Endothelial cell (in vitro differentiated cells): ENCODE measurements at places on chromosomes 3 and 15. TPM values are rescaled to one million over a fixed set of nuclear protein-coding genes. Genes with fewer than 3 reads are reported as not detected.

DNA sequence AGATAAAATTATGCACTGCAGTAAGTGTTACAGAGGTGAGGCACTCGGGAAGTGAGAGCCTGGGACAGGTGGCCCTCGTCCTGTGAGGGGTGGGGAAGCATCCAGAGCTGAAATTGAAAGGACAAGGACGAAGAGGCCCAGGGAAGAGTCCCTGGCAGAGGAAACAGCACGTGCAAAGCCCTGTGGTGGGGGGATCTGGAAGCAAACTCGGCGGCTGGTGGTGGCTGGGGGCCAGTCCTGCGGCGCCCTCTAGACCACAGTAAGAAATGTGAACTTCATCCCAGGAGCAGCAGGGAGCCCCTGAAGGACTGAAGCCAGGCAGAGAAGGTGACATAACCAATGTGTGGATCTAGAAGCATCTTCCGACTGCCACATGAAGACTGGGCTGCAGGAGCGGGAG lies 42.8 kb downstream of the GRIP2 start:
- no peak for DNase-seq
- no peak overlapping the region for H3K27ac ChIP-seq
- H3K4me3 ChIP-seq, result no peak overlapping the region

- peaks cover 37% of the 10 kb centered on the region for H3K4me1 ChIP-seq
- H3K27me3 ChIP-seq, result peaks cover 7% of the 10 kb centered on the region
- H3K36me3 ChIP-seq, result peaks cover 14% of the 10 kb centered on the region
- peak overlapping the region; percentile 96 for H3K27ac ChIP-seq
- no peak overlapping the region for H3K4me3 ChIP-seq
Observed at GRCh38 chr15:85527895-85528294, 147.5 kb downstream of the AKAP13 start.

DNA sequence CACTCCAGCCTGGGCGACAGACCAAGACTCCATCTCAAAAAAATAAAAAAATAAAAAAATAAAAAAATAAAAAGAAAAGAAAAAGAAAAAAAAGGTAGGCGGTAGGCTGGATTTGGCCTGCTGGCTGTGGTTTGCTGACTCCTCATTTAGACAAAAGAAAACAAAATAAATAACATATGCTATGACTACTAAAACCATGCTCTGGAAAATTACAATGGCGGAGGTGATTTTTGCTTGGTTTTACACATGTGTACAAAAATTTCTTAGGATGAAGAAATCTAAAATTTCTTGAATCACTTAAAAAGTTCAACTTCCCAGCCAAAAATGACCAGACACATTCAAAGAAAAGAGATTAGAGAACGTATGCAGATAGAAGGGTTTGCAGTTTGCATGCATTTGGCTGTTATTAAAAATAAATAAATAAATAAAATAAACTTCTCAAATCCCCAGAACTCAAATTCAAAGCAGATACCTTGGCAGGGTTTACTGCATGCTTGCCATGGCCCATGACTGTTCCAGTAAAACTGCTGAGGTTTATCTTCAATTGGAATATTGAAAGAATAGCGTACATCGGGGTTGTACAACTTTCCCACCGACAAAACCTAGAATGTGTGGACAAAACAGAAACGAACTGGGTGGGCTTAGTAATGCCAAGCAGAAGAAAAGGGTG lies 65.9 kb downstream of the ADAMTS9 start:
- peaks cover 9% of the 10 kb centered on the region for H3K27me3 ChIP-seq
- peaks cover 79% of the 10 kb centered on the region for H3K36me3 ChIP-seq
- no peak for DNase-seq
- peaks cover 50% of the 10 kb centered on the region for H3K4me1 ChIP-seq

DNA sequence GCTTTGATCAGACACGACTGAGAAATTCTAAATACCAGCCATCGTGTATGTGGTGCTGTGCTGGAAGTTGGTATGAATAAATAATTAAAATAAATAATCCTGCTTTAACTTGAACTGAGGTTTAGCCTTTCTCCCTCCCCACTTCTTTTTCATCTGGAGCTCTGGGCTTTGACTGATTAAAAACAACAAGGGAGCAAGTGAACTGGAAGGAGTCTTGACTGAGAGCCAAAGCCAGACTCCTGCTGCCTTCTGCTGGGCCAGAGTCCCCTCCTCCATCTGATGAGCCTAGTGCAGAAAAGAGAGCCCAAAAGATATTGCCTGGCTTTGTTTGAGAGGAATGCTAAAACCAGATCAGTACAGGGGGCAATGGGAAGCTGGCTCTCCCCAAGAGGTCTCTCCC lies 96.0 kb downstream of the CCNL1 start:
- no peaks in the 10 kb centered on the region for H3K4me1 ChIP-seq
- no peak for DNase-seq
- no peak overlapping the region for H3K4me3 ChIP-seq
- H3K36me3 ChIP-seq, result no peaks in the 10 kb centered on the region
- H3K27me3 ChIP-seq, result peaks cover 1% of the 10 kb centered on the region

DNA sequence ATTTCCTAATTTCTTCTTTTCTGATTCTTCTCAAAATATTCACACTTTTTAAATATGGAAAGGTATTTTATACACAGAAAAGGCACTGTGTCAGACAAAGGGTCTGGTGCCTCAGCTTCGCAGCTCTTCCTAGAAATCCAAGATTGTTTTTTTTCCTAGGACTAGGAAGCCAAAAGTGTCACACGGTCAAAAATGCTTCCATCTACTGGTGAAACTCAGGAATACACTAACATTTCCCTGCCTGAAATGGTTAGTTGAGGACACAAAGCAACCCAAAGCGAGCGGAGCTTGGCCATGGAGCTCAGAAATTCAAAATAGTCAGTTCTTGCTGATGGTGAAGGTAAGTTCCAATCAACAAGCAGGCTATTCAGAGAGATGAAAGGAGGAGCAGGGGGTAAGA lies 426.5 kb upstream of the RASGRP1 start:
- no peaks in the 10 kb centered on the region for H3K4me1 ChIP-seq
- peaks cover 2% of the 10 kb centered on the region for H3K27me3 ChIP-seq
- H3K36me3 ChIP-seq, result no peaks in the 10 kb centered on the region
- DNase-seq, result peak; percentile 10
- no peak overlapping the region for H3K27ac ChIP-seq

DNA sequence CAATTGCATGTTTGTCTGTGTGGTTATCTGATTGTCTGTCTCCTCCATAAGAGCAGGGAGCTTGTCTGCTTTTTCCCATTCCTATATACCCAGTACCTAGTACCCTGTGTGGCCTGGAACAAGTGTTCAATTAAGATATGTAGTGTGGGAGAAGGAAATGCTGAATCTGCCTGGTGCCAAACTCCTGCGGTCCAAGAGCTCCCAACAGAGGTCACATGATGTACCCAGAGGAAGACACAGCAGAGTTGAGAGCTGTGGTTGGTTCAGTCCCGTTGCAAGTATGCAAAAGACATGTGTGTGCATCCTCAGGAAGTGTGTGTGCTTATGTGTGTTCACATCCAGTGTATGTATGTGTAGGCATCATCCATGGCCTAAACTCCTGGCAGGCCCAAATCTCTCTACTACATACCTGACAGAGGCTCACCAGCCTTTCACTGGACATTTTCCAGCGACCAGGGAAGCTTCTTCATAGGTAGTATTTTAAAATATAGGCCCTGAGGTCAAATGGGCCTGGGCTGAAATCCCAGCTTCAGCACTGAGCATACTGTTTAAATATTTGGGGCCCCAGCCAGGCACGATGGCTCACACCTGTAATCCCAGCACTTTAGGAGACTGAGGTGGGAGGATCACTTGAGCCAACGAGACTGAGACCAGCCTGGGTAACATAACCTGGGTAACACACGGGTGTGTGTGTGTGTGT lies 34.0 kb upstream of the ITGA11 start:
- H3K4me3 ChIP-seq, result no peak overlapping the region
- peaks cover 2% of the 10 kb centered on the region for H3K27me3 ChIP-seq
- no peaks in the 10 kb centered on the region for H3K36me3 ChIP-seq
- no peaks in the 10 kb centered on the region for H3K4me1 ChIP-seq

DNA sequence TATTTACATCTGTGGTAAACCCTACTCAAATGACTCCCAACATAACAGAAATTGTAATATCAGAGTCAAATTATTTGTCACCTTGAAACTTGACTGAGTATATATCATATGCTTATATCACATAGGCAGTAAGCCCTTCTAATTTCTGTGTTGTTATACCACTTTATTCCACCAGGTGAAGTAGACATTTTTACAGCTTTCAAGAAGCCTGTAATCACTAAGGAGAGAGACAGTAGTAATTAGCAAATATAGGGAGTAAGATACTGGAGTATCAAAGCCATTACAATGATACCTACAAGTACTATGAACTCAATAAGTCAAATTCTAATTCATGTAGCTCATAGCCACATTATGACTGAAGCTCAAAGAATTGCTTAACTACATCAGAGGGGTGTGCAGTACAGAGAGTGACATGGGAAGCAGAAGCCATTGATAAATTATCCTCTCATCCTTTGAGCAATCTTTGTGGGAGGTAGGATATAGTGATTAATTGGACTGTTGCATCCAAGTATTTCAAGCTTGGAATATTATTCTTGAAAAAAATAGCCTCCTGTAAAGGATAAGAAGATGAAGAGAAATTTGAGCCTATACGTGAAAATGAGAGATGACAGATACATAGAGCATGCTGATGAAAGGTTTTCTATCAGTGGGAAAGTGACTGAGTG lies 1005.9 kb downstream of the ZPLD1 start:
- H3K27me3 ChIP-seq, result no peaks in the 10 kb centered on the region
- H3K4me1 ChIP-seq, result no peaks in the 10 kb centered on the region
- H3K27ac ChIP-seq, result no peak overlapping the region
- no peak for DNase-seq
- H3K4me3 ChIP-seq, result no peak overlapping the region
- peaks cover 6% of the 10 kb centered on the region for H3K36me3 ChIP-seq

DNA sequence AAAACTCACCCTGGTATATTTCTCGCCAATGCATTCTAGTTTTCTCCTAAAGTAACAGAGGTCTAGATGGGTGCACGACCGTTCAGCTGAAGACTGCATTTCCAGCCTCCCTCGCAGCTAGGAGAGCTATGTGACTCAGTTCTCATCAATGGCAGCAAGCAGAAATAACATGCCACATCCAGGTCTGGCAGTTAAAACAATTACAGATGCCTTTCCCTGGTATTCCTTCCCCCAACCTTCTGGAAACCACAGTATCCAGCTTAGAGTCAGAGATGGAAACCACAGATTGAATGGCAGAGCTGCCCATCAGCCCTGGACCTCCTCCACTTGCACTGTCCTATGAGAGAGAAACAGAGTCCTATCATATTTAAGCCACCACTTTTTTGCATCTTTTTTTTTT lies 4.8 kb downstream of the HAPLN3 start:
- peaks cover 3% of the 10 kb centered on the region for H3K36me3 ChIP-seq
- H3K4me3 ChIP-seq, result no peak overlapping the region
- H3K27me3 ChIP-seq, result peaks cover 1% of the 10 kb centered on the region

DNA sequence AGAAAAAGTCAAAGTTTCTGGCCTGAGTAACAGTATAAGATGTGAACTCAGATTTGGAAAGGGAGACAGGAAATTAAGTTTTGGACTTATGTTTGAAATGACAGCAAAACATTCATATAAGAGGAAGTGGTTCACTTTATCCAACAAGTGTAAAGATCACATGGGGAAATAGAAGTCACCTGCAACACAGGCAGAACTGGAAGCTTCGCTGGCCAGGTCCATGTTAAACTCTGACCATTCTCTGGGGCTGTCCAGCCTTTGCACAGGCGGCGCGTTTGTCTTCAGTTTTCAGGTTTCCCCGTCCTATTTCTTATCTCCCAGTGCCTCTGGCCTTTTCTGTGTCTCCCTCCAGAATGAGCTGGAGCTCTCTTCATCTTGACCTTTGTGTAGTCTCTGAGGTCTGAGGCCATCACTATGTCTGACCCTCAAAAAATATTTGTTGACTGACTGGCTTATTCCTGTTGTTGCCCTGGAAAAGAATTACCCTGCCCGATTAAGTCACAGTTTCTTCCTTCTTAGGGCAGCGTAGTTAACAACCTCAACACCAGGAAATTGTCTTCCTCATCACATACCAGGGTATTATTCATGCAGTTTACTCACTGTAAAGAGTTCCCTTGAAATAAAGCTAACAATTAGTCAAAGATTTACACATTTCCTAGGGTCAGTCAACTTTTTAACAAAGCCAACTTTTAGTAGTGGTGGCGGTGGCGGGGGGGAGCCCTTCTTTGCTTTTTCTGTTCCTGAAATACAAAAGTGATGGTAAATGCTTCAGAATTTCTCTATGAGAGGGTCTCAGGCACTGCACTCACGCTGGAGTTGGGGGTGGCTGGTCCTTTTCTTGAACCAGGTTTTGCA lies 959 bp upstream of the RASA2 start:
- H3K36me3 ChIP-seq, result peaks cover 4% of the 10 kb centered on the region
- H3K4me1 ChIP-seq, result peaks cover 29% of the 10 kb centered on the region
- peak overlapping the region; percentile 79 for H3K27ac ChIP-seq
- peak overlapping the region; percentile 91 for H3K4me3 ChIP-seq
- peaks cover 16% of the 10 kb centered on the region for H3K27me3 ChIP-seq
- no peak for DNase-seq

Gene MEGF11
- 0.77 TPM for total RNA-seq

DNA sequence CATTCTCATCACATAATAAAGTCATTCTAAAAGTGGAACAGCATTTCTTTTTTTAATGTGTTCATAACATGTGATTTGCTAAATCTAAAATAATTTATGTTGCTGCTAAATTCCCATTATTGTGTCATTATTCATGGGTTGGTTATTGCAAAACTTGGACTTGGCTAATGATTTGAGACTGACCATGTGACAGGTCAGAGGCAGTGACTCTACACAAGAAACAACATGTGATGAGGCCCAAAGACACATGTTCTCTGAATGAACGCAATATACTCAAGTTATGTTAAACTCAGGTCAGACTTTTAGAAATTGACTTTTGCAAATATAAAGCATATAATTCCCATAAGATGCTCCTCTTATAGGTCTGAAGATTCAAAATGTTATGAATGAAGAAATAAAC lies 566.1 kb downstream of the TBL1XR1 start:
- H3K4me3 ChIP-seq, result no peak overlapping the region

GRCh38 chr3:38029400-38030125 lies at the start of gene PLCD1:
PLCD1 (minus strand) TSS chr3:38029642; CDS start chr3:38029539, 103 bp downstream.
- DNase-seq, result peak; percentile 62
- peaks cover 3% of the 10 kb centered on the region for H3K36me3 ChIP-seq
- H3K27ac ChIP-seq, result no peak within 1 kb of the TSS
- H3K4me1 ChIP-seq, result no peaks in the 10 kb centered on the region

- peak overlapping the region; percentile 98 for H3K4me3 ChIP-seq
- peaks cover 36% of the 10 kb centered on the region for H3K4me1 ChIP-seq
- H3K36me3 ChIP-seq, result peaks cover 15% of the 10 kb centered on the region
- DNase-seq, result no peak
- peaks cover 14% of the 10 kb centered on the region for H3K27me3 ChIP-seq
- H3K27ac ChIP-seq, result peak overlapping the region; percentile 98
Observed at GRCh38 chr3:128051459-128051836, 789 bp upstream of the SEC61A1 start.

DNA sequence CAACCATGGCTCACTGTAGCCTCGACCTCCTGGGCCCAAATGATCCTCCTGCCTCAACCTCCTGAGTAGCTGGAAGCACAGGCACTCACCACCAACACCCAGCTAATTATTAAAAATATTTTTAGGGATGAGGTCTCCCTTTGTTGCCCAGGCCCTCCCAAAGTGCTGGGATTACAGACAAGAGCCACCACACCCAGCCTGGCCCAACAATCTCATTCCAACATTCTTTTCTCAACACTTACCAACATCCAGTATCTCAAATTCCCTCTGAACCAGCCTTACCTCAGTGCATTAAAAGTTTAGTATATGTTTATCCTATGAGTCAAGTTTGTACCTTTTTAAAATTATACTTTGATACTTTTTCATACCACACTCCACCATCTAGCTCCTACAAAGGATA lies 25.0 kb downstream of the ANXA2 start:
- H3K27me3 ChIP-seq, result no peaks in the 10 kb centered on the region
- peaks cover 17% of the 10 kb centered on the region for H3K36me3 ChIP-seq
- H3K4me1 ChIP-seq, result peaks cover 21% of the 10 kb centered on the region
- H3K27ac ChIP-seq, result no peak overlapping the region
- H3K4me3 ChIP-seq, result no peak overlapping the region
